Natural killer cell (primary cell): ENCODE measurements at places on chromosomes 12 and 14.
A peak's percentile ranks its signal among the peaks of the same experiment; 100 is the strongest.

GRCh38 chr12:89346741-89347324, 5.5 kb downstream of the DUSP6 start:
- no peak for DNase-seq

DNA sequence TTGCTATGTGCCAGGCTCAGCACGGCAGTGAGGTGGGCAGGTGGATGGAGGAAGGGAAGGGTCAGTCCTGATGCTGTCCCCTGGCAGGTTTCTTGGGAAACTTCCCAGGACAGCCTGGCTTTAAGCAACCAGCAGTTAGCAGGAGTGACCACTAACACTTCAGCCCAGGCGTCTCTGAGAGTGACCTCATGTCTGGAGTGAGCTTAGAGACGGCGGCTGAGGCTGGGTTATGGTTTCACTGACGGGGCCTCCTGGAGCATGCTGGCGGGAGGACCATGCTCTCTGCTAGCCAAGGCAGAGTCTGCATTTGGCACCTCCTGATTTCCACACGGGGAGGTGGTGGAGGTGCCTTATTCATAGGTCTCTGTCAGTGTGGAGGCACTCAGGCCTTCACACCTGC, 2.5 kb downstream of the HHIPL1 start:
- no peak for DNase-seq

DNA sequence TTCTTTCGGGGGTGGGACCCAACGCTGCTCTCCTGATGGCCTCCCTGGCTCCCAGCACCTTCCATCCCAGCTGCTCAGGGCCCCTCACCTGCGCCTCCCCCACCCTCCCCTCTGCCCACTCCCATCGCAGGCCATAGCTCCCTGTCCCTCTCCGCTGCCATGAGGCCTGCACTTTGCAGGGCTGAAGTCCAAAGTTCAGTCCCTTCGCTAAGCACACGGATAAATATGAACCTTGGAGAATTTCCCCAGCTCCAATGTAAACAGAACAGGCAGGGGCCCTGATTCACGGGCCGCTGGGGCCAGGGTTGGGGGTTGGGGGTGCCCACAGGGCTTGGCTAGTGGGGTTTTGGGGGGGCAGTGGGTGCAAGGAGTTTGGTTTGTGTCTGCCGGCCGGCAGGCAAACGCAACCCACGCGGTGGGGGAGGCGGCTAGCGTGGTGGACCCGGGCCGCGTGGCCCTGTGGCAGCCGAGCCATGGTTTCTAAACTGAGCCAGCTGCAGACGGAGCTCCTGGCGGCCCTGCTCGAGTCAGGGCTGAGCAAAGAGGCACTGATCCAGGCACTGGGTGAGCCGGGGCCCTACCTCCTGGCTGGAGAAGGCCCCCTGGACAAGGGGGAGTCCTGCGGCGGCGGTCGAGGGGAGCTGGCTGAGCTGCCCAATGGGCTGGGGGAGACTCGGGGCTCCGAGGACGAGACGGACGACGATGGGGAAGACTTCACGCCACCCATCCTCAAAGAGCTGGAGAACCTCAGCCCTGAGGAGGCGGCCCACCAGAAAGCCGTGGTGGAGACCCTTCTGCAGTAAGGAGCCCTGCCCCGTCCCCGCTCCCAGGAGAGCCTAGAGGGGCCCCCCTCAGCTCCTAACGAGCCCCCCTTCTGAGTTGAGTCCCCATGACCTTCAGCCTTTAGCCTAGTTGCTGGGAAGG, at the start of gene HNF1A:
TSS of gene HNF1A (plus strand) at position 248 of the 924 bp plus-strand sequence. CDS start at position 474, 226 bp downstream.
- DNase-seq, result no peak

- no peak for DNase-seq
Observed at GRCh38 chr14:73452341-73453186, 5.8 kb downstream of the NUMB start.

DNA sequence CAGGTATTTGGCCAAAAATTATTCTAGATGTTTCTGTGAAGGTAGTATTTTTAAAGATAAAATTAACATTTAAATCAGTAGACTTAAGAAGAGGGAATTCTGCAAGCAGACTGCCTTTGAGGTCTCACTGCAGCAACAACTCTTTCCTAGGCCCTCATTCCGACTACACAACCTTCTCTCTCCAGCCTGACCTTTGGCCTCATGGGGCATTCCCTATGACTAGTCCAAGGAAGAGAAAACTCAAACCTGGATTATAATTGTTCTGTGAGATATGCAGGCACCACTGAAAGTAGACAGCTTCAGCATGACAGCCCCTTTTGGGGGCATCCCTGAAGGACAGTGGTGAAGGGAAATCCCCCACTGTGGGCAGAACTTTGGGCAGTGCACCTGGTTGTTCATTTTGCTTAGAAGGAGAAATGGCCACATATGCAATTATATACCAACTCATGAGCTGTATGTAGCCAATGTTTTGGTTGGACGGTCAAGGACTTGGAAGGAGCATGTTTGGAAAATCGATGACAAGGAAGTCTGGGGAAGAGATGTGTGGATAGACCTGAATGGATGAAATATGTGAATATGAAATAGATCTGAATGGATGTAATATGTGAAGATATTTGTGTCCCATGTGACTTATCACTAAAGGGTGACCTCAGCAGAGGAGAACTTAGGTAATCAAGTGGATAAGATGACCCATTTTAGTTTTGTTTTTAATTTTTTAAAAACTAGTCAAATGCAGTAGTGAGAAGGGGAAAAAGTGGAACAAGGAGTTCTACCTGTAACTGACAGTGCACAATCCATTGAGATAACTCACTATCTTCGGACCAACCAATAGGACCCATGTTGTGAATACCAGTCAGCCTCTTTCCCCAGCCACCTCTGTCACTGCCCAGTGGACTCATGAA, 233.3 kb upstream of the FOXN3 start:
- DNase-seq, result no peak

- DNase-seq, result no peak
Observed at GRCh38 chr14:104732355-104732804, 8.4 kb downstream of the ADSS1 start.

- no peak for DNase-seq
Observed at GRCh38 chr14:63928744-63929174, 76.0 kb downstream of the SYNE2 start.

DNA sequence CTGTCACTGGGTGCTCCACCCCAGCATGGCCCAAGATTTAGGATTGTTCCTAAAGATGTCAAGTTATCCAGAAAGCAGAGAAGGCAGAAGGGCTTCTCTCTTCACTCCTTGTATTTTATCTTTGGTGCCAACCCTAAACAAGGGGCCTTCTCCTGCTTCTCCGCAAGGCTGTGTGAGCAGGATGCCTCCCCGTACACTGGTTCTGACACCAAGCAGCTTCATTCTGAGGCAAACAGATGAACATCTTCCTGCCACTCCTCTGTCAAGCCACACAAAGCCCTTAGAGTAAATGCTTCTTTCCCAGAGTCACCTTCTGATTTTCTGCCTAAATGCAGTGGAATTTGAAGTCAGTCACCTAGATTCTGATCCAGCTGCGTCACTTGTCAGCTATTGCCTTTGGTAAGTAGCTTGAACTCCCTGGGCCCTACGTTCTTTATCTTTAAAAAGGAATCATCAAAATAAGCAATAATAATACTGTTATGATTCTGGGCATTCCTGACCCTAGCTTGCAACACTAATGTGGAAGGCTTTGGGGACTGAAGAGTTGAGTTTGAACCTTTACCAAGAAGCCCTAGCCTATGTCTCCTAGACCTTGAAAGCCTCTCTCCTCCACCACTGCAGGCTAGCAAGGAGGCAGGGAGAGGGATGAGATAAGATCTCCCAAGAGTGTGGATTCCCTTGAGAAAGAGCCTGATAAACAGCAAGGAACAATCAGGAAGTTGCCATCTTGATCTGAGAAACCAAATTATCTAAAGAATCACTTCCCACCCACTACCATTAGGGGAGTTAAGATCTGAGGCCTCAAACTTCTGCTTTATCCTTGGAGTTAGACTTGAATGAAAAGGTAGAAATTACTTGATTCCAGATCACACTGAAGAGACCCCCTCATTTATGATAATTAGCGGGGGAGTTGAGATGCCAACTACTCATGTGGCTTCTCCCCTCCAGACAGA, 5.7 kb downstream of the KRT73 start:
- no peak for DNase-seq

- no peak for DNase-seq
Observed at GRCh38 chr14:68807987-68808386, 15.1 kb upstream of the ZFP36L1 start.

DNA sequence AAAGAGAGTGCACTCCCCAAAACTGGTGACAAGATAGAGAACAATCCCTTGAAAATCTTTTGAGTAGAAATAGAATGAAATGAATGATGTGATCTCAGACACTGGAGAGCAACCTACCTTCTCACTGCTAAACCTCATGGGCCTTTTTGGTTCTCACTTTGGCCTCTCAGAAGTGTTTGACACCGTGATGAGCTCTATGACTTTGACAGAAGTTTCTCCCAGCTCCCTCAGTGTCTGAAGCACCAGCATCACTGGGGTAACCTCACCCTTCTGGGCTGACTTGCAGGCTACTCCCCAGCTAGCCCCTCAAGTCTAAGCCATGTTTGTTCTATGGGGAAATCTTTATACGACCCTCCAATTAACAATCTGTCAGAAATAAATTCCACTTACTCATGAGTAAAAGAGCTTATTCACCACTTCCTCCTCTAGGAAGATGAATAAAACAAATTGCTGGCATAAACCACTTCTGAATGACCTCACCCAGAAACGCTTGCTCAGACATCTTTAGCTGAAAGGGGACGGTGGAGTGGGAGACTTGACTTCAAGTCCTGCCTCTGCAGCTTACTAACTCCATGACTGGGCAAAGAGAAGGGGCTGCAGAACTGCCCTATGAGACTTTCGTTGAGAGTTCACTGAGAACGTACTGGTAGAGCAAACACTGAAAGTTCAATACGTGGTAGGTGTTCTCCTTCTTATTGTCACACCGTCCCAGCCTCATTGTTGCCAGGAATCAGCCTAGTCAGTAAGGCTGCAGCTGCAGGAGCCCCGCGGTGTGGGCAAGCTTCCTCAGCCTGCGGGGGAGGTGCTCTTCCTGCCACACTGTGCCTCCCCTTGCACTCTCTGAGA, 46.5 kb downstream of the ST8SIA1 start:
- peak; percentile 33 for DNase-seq

DNA sequence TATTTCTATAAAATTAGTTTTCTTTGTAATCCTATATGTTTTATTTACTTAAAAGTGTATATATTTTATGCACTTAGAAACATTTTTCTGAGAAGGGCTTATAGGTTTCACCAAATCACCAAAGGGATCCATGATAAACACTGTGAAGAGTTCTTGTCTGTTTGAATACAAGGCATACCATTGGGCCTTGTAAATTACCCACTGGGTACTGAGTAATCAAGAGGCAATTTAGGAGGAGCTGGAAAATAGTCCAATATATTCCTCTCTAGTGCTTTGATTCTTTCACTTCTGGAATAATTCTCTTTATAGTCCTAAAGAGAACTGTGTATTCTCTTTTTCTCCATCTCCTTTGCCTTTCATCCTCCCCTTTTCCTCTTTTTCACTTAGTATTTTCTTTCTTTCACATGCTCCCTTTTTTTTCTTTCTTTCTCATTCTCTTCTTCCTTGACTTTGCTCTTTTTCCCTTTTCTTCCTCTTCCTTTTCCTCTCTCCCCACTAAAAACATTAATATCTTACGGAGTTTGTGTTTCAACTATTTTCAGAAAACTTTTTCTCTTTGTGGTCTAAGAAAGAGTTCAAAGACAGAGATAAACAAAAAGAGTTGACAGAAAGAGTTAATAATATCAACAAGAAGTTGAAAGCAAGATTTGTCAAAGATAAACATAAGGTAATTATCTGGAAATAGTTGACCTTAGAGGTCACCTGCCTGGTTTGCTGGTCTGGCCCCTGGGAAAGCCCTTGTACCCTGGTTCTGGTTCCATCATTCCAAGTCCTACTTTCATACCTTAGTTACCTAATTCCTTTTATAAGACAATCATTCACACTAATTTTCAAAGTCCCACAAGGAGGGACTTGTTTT, 435.3 kb downstream of the RAD51B start:
- no peak for DNase-seq

DNA sequence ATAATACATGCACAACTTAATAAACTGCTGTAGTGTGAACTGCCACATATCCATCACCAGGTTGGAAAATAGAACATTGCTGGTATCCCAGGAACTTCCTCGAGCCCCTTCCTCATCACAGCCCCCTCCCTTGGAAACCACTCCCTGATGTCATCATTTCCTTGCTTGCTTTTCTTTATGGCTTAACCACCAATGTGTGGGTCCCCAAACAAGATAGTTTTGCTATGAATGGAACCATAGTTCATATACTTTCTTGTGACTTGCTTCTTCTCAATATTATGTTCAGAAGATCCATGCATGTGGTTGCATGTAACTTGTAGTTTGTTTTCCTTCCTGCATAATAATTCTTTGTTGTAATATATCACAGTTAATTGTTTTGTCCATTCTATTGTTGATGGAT, 8.9 kb upstream of the WNT5B start:
- DNase-seq, result no peak

DNA sequence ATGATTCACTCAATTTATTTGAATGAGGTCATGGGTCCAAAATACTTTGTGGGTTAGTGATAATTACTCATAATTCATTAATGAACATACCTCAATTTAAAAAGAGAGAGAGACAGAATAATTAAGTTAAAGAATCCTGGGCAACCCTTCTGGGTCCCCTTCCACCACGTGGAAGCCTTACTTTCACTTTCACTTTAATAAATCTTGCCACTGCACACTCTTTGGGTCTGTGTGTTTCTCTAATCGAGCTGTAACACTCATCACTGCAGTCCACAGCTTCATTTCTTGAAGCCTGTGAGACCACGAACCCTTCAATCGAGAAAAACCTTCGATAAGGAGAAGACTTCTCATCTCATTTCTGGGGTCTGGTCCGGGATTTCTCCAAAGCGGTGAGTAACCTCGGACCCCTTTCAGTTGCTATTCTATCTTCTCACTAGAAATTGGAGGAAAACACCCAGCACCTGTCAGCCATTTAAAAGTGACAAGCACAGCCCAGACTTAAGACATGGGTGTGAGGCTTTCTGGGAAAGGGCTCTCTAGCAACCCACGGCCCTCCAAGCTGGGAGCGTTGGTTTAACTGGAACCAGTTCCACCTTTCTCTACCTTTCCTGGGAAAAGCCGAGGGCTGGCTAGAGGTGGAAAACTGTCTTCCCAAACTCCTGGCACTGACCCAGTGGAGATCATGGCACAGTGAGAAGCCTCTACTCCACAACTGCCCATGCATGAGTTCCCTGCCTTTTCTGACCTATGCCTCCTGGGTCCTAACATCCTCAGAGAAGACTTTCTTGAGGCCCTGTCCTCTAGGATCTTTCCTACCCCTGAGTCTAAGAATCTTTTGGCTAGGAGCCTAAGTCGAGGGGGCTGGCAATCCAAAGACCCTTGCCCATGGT, 148.8 kb upstream of the ATF7IP start:
- no peak for DNase-seq

DNA sequence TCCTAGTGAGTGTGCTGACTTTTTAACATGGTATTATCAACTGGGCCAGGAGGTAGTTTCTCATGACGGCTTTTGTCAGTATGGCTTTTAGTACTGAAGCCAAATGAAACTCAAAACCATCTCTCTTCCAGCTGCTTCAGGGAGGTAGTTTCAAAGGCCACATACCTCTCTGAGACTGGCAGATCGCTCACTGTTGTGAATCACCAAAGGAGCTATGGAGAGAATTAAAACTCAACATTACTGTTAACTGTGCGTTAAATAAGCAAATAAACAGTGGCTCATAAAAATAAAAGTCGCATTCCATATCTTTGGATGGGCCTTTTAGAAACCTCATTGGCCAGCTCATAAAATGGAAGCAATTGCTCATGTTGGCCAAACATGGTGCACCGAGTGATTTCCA, 141.1 kb downstream of the HMGA2 start:
- no peak for DNase-seq
